ENCODE measurements at places on chromosomes 2 and 18. TPM values are rescaled to one million over a fixed set of nuclear protein-coding genes. Genes with fewer than 3 reads are reported as not detected.

GRCh38 chr2:236748385-236748784 is 178.8 kb downstream of the ACKR3 start:
- H3K4me3 ChIP-seq, result no peak overlapping the region
- H3K4me1 ChIP-seq, result peaks cover 64% of the 10 kb centered on the region
- DNase-seq, result no peak
- no peaks in the 10 kb centered on the region for H3K36me3 ChIP-seq
- H3K27me3 ChIP-seq, result no peaks in the 10 kb centered on the region

DNA sequence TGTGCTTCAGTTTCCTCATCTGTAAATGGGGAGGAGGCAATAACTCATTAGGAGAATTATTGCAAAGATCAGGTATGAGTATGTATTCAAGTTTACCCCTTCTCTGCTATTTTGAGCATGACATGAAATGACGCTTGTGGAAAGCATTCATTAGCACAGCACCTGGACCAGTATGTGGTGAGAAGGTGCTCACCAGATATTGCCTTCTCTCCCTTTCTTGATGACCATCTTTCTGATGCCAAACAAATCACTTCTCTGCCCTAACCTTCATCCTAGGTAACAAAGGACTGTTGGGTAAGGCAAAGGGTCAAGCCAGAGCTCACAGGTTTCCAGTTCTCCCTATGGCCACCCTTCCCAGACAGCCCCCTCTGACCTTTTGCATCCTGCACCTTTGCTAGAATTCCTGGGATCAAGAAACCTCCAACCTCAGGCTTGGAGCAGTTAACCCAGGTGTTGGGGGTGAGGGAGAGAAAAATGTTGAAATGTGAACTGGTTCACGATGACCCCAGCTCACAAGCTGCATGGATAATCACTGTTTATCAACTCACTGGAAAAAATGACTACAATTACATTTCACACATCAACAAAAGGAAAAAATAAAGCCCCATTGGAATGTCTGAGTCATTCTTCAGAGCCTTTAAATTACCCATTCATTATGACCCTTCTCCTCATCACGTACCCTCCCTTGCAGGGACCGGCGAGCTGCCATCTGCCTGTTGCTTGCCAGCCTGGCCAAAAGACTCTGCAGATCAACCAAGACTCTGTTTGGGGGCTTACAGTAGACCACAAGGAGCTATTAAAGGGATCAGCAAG is 41.6 kb downstream of the LBH start:
- no peak overlapping the region for H3K4me3 ChIP-seq
- H3K4me1 ChIP-seq, result peaks cover 26% of the 10 kb centered on the region
- H3K27me3 ChIP-seq, result no peaks in the 10 kb centered on the region
- DNase-seq, result no peak
- no peaks in the 10 kb centered on the region for H3K36me3 ChIP-seq

DNA sequence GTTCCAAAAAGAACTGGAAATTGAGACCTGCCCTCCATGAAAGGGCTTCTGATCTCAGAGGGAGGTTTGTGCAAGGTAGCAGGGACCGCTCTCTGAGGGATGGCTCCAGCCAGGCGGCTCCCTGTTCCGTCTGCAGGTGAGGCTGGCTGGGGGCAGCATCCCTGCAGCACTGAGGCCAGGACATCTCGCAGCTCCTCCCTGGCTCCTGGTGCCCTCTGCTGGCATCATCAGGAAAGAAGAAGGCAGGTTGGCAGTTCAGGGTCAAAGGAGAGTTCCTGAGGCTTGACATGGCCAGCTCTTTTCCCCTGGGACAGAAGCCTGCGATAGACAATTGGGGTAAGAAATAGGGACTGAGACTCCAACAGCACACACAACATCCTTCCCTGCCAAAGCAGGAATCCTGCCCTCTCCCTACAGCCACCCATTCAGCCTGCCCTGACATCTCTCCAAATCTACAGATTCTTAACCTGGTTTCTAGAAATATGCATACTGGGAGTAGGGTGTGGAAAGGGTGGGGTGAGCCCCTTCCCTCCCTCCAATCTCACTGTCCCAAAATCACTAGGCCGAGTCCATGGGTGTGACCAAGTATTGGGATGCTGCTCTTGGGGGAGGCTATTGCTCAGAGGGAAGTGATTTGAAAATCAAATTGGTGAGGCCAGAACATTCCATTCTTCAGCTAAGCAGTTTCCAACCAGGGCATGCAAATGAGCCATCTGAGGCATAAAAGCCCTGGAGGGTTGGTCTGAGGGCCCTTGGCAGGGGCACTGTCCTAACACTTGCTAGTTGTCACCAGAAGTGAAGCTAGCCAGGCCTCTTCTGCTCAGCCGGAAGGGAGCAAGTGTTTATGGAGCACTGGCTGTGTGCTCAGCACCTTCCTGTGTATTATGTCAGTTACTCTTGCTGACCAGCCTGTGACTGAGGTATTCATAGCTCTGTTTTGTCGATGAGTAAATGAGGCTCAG is 185.4 kb downstream of the TFCP2L1 start:
- no peaks in the 10 kb centered on the region for H3K27me3 ChIP-seq
- H3K4me1 ChIP-seq, result peaks cover 14% of the 10 kb centered on the region
- peak overlapping the region; percentile 27 for H3K27ac ChIP-seq
- no peaks in the 10 kb centered on the region for H3K36me3 ChIP-seq
- no peak overlapping the region for H3K4me3 ChIP-seq

ARL5A gene
- 77.5 TPM for total RNA-seq

All from thyroid gland (tissue), 4 donors.